ENCODE measurements at places on chromosomes 3 and 15.

DNA sequence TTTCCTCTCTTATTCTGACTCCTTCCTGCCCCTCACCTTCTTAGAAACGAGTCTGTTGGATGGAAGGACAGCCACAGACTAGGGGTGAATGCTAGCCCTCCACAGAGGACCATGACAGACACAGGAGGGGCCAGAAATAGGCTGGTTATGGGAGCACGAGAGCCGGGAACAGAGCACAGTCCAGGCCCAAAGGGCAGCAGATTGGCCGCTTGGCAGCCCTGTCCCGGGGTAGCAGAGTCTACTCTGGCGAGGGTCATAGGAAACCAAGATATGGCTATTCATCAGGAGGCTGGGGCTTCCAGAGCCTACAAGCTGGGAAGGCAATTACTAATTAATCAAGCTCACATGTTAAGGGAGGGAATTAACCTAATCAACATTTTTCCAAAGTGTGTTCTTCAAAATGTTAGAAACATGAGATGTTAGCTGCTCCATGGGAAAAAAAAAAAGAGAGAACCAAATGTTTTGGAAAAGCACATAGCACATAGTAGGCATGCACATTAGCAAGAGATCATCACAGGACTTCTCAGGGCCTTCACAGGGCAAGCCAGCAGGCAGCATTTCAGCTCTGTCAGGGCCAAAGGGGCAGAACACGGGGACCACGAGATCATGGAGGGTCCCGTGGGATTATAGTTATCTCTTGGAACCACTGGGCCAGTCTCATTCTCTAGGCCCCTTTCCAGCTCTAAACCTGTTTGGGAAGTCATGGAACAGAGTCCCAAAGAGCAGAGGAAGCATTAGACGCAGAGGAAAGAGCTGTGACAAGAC is 13.3 kb downstream of the SEMA3G start:
- no peak for DNase-seq

DNA sequence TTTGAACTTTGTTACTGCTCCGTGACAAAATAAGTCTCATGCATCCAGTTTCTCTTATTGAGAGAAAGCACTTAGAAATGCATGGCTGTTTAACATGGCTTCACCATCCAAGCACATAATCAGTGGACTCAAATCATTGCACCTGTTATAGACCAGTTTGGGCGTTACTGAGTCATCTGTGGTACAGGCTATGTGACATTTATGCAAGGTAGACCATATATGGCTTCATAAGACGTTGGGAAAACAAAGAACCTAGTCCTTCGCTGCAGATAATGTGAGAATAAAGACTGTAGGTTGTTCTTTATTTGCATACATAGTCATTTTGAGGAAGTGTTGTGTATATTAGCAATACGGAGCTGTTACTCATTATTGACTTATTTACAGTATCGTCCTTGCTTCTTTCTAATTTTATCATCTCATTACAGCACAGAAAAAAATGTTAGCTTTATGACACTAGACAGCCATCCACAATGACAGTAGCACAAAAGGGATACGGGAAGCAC is 374.7 kb downstream of the IL5RA start:
- no peak for DNase-seq

DNA sequence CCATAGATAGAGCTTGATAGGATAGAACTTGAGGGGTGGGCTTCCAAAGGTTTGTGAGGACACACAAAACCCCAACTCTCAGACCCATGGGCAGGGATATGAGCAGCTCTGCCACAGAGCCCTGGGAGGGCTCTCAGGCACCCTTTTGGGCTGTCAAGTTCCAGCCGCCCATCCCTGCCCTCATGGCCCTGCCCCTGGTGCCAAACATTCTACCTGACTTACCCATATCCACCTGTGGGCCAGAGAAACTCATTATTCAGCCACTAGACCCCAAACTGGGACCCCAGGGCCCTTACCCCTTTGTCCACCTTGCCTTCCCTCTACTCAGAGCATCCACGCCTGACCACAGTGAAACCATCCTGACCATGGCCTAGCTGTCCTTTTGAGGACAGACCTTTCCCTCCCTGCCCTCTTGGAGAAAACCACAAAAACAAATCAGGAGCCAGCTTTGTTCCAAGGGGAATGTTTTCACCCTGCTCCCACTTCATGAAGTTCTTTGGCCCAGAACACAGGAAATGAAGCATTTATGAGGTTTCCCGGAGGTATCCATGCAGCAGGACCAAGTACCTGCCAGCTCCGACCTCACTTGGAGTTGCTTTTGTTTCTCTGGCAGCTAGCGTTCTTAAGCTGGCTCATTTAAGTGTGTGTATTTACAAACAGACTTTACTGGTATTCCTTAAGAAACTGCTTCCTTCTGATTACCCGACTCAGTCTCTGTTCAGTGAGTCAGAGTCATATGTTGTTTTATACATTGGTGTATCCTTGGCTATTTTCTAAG is 34.2 kb upstream of the GALNT15 start:
- peak; percentile 79 for DNase-seq

DNA sequence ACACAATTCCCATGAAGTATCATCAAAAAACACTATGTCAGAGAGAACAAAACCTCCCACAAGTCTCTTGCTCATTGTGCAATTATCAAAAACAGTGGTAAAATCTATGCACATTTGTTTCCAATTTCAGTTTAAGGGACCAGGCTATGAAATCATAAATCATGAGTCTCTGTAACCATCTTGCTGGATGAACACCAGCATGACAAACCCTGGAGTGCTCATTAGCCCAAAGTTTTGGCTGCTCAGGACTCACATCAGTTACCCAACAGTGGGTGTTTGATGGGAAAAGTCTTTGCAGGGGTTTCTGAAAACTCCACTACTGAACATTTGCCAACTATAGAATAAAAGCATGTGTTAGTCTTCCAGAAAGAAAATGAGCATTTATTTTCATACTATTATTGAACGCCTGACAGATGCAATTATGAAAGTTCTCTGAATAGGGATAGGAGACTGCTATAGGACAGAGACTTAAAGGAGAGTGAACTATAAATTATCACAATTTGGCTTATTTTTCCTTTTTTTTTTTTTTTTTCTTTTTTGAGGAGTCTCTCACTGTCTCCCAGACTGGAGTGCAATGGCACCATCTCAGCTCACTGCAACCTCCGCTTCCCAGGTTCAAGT is 240.8 kb upstream of the KCNMB2 start:
- no peak for DNase-seq

Measured in epithelial cell of proximal tubule (primary cell).